ENCODE measurements at places on chromosomes 11 and 22. TPM values are rescaled to one million over a fixed set of nuclear protein-coding genes. Genes with fewer than 3 reads are reported as not detected.

GRCh38 chr11:46520971-46521745 lies 72.7 kb downstream of the AMBRA1 start:
- DNase-seq: no peak

GRCh38 chr11:92246630-92247029 lies 22.0 kb downstream of the FAT3 start:
- DNase-seq: no peak

DNA sequence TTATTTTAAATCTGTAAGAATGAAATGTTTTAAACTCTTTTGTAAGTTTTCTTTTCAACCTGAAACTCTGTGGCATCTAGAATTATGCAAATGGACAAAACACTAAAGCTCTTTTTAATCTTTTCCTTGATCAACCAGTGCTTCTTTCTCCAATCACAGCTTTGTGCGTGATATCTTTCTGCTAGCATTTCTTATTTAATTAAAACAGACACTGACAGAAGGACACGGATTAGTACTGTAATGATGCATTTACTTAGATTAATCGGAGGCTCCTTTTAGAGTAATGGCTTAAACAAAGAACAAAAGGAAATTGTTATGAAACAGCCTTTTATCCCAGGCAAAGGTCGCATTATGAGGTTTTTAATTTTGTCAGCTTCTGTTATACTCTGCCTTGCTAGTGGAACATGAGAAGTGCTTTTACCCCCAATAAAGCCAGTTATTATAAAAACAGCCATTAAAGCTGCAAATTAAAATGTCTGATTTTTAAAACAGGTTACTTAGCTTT lies 48.5 kb upstream of the SOX6 start:
- no peak for DNase-seq

- DNase-seq: no peak
Observed at GRCh38 chr11:85394283-85394682, 232.9 kb downstream of the DLG2 start.

- DNase-seq: no peak
Observed at GRCh38 chr22:50302564-50302963, 4.9 kb downstream of the PLXNB2 start.

- DNase-seq: no peak
Observed at GRCh38 chr11:6442441-6442840, 1.7 kb upstream of the HPX start.

DNA sequence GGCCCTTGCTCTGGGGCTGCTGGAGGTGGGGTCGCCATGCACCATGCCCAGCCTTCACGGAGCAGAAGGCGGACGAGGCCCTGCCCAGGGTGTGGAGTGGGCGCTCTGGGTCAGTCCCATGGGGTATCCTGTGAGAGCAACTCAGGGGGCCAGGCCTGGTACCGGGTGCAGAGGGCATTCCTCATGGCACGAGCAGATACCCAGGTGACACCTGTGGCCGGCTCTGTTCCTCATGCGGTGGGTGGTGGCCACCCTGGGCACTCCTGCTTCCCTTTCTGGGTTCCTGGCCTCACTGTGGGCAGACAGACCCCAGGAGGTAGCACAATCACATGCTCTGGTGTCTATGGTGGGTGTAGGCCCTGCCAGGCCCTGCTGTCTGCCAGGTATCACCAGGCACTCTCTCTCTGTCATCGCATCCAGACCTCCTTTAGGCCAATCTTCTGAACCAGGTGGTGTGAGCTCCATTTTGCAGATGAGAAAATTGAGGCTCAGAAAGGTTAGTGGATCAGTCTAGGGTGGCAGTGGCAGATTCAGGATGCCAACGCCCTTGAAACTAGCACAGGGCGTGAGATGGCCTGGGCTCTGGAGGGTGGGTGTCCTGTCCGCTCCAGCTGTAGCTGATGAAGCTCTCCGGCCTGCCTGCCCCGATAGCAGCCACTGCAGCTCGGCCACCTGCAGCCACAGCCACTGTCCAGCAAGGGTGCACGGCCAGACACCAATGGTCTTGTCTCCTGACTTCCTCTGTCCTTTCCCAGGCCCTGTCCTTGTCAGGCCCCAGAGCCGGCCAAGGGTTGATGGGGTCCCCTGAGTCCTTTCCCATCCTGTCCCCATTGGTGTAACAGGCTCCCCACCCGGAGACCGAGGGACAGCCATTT lies 15.1 kb downstream of the DGKZ start:
- no peak for DNase-seq

DNA sequence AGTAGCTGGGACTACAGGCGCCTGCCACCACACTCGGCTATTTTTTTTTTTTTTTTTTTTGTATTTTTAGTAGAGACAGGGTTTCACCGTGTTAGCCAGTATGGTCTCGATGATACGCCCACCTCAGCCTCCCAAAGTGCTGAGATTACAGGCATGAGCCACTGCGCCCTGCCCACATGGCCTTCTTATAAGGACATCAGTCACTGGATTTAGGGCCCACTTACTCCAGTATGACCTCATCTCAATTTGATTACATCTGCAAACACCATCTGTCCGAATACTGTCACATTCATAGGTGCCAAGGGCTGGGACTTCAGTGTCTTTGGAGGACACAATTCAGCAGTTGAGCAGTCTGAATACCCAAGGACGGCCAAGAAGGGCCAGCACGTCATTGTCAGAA lies 8.2 kb upstream of the PRR5 start:
- DNase-seq: no peak

DNA sequence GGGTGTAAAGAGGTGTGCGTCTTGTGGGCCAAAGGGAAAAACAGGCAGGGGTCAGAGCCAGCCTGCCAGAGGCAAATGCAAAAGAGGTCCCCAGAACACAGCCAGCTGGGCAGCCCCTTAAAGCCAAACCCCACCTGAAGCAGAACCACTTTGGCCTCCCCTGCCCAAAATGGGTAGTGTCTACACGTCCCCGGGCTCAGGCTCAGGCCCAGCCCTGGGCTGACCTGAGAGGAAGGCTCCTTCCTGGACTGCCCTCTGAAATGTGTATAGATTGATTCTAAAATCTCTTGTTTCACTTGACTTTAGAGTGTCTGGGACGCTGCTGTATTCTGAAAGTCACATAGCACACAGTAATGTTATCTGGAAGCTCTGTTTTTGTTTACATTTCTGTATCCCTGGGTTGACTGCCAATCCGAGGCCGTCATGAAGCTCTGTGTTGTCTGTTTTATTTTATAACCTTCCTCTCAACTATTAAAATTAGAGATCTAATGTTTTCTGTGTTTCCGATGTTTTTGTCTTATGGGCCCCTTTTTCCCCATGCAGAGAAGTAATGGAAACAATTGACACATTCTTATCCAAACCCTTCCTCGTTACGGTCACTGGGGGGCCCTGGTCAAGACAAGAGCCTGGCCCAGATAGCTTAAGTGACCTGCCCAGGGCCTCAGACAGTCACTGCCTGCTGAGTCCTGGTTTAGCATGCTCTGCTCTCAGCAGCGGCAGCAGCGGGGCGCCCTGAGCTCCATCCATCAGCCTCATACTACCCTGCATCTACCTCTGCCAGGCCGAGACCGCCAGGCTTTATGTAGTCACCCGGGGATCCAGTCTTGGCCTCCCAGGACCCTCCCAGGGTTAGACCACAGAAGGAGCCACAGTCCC lies 10.1 kb downstream of the OVOL1 start:
- DNase-seq: no peak

Gene NRIP3
- total RNA-seq: 0.56 TPM

Gene APOL5
- not detected for total RNA-seq

Gene POU2AF3
- 2.1 TPM for total RNA-seq

Gene MS4A3
- total RNA-seq: not detected

Gene NUDT8
- total RNA-seq: 6.3 TPM

Gene CDON
- total RNA-seq: not detected
